ENCODE measurements at places on chromosomes 13 and 19.

GRCh38 chr13:102220681-102221228, 181.1 kb downstream of the FGF14 start:
- DNase-seq: no peak

- DNase-seq: no peak
Observed at GRCh38 chr13:50991579-50992521, 82.3 kb downstream of the RNASEH2B start.

DNA sequence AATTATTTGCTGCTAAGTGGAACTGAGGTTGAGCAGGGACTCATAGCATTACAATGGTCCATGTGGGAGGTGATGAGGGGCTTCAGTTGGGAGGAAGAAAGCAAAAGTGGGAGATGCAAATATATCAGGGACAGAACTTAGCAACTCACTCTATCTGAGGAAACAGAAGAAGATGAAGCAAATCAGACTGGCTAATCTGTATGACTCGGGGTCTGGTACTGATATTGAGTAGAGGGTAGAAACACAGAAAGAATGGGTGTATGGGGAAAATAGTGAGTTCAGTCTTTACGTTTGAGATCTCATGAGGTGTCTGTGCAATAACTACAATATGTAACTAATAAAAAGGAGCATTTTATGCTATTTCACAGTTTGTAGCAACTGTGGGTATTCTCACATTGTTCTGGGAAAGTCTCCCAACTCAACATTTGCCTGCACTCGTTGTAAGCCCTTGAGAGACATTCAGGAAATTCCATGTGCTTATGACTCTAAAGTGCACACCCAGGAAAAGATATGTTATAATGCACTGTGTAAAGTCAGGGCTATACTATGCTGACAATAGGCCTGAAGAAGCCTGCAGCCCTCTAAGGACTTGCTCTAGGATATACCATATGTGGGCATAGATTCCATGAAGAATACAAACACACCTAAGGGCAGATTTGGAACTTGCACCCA, 183.5 kb downstream of the SPRY2 start:
- no peak for DNase-seq

- DNase-seq: no peak
Observed at GRCh38 chr19:45355402-45355801, 14.9 kb downstream of the KLC3 start.

DNA sequence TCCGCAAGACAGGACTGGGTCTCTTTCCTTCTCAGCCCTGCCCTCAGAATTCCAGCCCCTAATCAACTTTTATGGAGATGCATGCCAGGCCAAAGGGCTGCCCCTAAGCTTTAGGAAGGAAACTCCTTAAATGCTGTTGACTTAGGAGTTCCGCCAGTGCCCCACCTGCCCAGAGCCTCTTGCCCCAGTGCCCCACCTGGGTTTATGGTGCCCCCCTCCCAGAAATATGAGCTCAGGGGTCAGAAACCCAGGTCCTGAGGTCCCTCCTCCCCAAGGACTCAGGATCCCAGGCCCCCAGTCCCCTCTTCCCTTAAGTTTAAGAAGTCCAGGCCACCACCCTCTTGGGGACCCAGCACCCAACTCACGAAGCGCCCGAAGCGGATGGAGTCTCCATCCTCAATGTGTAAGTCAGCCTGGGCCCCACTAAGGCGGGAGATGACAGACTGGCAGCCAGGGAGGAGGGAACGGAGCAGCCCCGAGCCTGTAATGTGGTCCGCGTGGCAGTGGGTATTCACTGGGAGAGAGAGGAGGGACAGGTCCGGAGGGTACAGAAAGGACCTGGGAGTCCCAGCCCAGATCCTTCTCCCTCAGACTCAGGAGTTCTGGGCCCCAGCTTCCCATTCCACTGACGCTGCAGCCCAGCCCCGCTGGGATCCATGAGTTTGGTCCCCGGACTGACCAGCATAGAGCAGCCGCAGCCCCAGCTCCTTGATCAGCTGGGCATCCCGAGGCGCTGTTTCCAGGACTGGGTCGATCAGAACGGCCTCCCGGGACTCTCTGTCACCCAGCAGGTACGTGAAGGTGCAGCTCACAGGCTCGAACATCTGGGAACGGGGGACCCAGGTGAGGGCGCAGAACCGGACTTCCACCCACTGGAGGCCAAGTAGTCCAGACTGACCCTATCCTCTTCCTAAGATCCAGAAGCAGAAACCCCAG, 897 bp downstream of the ETHE1 start:
- no peak for DNase-seq

GRCh38 chr13:34151885-34152284, 333.9 kb downstream of the RFC3 start:
- DNase-seq: no peak

- DNase-seq: no peak
Observed at GRCh38 chr19:9836021-9836420, 903 bp downstream of the PIN1 start.

GRCh38 chr19:47063874-47064273, 15.4 kb upstream of the TMEM160 start:
- DNase-seq: no peak

- DNase-seq: no peak
Observed at GRCh38 chr13:109812382-109812781, 26.0 kb upstream of the IRS2 start.

- no peak for DNase-seq
Observed at GRCh38 chr13:30085087-30085486, 222.3 kb downstream of the KATNAL1 start.

DNA sequence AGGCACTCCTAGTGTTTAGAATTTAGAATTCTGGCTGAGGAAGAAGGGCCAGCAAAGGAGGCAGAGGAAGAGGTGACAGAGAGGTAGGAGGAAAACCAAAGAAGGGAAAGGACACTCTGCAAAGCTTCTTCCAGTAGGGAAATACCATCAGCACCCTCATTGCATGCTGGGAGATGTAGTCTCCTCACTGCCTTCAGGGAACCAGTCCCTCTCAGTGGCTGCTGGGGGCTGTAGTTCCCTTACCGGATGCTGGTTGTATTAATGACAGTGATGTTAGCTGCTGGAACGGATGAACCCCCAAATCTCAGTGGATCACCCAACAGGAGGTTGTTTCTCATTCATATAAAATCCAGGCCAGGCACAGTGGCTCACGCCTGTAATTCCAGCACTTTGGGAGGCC, 10.1 kb downstream of the GRIN2D start:
- no peak for DNase-seq

- no peak for DNase-seq
Observed at GRCh38 chr13:23321535-23322241, 111.8 kb downstream of the SACS start.

DNA sequence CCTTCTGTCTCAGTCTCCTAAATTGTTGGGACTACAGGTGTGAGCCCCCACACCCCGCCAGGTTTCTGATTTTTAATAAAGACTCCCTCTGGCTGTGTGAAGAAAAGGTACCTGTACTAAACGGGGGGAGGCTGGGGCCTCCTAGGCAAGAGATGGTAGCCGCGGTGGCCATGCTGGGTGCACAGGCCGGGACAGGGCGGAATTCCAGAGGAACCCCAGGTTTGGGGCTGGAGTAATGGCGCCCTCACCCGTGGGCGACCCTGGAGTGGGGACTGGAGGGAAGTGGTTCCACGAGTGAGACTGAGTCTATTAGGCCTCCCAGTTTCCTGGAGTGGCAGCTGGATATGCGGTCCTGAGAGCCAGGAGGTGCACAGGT, 1.6 kb upstream of the CBARP start:
- no peak for DNase-seq

DNA sequence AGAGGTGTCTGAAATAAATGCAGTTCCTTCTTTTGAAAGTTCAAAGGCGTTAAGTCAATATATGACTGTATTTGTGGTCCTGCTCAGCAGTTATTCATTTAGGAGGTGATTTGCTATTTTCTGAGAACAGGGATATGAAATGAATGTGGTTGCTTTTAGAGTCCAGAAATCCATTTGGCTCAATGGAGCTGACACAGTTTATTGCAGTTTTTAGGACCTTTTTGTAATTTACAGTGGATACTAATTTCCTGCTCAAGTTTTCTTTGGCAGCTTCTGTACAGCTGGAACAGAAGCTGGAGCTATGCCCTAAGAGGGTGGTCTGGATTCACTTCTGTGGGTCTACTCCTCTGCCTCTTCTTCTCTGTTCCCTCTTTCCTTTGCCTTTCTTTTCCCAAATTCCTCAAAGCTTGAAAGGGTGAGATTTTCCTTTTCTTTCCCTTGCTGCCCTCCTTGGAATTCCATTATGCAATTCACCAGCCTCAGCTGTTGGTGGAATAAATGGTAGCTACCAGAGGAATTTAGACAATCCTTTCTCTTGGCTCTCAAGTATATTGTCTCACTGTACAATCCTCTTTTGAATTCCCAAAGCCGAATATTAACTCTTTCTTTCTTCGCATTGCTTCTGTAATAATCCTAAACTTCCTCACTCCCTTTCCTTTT, 39.9 kb downstream of the ITGBL1 start:
- no peak for DNase-seq

GRCh38 chr13:86445672-86446071, 646.5 kb upstream of the SLITRK6 start:
- no peak for DNase-seq

DNA sequence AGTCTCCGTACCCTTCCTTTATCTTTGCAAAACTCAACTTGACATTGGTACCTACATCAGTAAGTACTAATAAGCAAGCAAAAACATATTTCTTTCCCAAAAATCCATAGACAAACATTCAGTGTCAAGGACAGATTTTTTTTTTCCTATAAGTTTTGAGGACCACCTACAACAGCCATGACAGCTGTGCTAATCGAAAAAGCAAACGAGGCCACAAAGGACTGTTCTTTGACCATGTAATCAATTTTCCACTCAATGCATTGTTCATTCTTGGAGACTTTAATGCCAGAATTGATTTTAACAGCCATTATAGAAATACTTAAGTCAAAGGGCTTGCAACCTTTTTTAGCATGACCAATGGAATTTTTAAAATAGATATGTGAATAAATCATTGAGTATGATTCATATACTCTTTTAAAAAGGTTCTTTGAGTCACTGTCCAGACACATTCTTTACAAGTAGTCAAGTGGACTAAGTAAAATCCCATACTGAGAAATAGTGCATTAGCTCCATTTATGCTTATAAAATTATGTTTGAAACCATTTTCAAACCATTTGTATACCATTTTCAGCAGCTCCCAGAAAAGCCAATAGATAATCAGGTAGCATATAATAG, 323.9 kb downstream of the MZT1 start:
- no peak for DNase-seq

DNA sequence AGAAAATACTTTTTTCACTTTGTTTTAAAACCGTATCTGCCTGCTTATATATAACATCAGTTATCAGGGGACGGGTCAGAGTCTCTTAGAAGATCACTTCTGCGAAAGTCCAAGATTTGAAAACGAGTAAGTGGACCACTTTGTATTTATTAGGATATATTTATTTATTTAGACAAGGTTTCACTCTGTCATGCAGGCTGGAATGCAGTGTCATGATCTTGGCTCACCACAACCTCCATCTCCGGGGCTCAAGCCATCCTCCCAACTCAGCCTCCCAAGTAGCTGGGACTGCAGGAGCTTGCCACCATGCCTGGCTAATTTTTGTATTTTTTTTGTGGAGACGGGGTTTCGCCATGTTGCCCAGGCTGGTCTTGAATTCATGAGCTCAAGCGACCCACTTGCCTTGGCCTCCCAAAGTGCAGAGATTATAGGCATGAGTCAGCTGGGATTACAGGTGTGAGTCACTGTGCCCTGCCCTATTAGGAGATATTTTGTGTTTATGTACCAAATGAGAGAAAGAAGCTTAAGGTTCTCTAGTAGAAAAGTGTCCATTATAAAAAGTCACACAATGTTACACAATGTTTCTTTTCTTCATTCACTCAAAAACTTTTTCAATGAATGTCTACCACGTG, 39.5 kb downstream of the RASL11A start:
- DNase-seq: no peak

- DNase-seq: no peak
Observed at GRCh38 chr13:19606737-19607136, 26.7 kb upstream of the MPHOSPH8 start.

DNA sequence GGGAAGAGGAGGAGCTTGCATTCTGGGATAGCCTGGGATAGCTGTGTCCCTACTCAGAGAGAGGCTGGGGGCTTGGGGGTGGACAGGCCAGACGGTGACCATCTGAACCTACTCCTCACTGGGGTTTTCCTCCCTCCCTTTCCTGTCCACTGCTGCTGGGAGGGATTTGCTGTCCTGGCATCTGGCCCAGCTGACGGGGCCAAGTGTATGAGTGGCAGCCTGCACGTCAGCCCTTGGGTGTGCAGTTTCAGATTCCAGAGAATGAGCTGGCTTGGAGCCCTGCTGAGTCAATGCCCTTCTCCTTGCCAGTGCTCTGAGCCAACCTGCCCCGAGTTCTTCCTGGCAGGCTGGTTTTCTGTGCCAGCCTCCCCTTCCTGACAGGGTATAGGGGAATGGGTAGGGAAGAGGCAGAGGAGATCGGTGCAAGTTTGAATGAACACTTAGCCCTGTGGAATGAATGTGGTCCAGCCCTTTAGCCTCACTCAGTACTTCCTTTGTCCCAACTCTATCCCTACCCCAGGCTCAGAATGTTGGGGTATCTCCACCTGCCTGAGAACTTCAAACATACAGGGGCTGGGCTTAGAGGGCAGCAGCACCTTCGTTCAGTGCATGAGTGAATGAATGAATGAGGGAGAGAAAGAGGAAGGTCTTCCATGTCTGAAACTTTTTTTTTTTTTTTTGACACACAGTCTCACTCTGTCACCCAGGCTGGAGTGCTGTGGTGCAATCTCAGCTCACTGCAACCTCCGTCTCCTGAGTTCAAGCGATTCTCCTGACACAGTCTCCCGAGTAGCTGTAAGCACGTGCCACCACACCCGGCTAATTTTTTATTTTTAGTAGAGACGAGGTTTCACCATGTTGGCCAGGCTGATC, 1.8 kb upstream of the ANGPTL4 start:
- no peak for DNase-seq
